Activated CD4-positive, alpha-beta T cell treated with anti-CD3 and anti-CD28 coated beads, Interleukin-2, amount 50 U/mL, for 4 hours (primary cell): ENCODE measurements at places on chromosomes 6 and 20.

GRCh38 chr6:166569206-166569605, 17.3 kb downstream of the RAMACL start:
- DNase-seq = no peak

- no peak for DNase-seq
Observed at GRCh38 chr6:89611666-89612065, 26.9 kb downstream of the LYRM2 start.

- DNase-seq = no peak
Observed at GRCh38 chr6:35192301-35192860, 21.4 kb upstream of the SCUBE3 start.

DNA sequence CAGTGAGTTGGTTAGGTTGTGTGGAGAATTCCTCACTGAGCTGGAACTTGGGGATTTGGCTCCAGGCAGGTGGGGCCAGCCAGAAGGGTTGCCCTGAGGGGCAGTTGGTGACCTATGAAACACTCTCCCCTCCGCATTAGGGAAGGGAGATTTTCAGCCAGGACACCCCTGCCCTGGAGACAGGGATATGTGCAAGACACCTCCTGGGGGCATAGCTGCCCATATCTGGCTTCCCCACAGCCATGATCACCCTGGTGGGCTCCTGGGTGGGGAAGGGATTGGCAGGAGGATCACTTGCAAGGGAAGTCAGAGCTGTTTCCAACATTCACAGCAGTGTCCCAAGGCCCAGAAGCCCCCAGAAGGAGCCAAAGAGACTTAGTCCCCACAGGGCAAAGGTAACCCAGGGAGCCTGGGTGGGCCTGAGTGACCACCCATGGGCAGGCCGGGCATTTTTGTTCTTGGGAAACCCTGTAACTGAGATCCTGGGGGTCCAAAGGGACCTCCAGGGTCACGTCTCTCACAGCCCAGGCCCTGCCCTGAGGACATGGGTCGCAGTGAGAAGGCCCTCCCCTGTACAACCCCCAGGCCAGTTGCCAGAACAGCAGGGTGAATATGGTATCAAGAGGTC, 145.8 kb downstream of the MRPL14 start:
- no peak for DNase-seq

- no peak for DNase-seq
Observed at GRCh38 chr6:134299236-134299635, 18.7 kb downstream of the SGK1 start.

GRCh38 chr6:156776470-156776839, 723 bp upstream of the ARID1B start:
- DNase-seq = no peak

DNA sequence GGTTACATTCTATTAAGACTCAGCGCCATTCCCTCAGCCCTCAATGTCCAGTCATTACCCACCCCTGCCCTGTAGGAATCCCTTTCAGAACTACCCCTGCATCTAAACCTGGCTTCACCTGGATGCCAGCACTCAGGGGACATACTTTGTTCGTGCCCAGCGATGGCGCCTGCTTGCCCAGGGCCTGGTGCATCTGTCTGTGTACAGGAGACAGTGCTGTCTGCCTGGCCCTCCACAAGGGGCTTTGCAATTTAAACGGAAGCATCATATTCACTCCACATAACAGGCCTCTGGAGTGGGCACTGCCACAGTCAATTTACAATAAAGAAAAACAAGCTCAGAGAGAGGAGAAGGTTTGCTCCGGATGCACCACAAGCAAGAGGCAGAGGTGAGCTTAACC, 4.6 kb downstream of the RSPO4 start:
- DNase-seq = no peak

- DNase-seq = no peak
Observed at GRCh38 chr6:83574783-83575182, 62.4 kb downstream of the PRSS35 start.

- no peak for DNase-seq
Observed at GRCh38 chr6:149969635-149970034, 5.9 kb downstream of the ULBP1 start.

GRCh38 chr6:90180526-90180925, 116.1 kb downstream of the BACH2 start:
- DNase-seq = no peak

- DNase-seq = no peak
Observed at GRCh38 chr20:21191839-21192238, 66.0 kb downstream of the KIZ start.

DNA sequence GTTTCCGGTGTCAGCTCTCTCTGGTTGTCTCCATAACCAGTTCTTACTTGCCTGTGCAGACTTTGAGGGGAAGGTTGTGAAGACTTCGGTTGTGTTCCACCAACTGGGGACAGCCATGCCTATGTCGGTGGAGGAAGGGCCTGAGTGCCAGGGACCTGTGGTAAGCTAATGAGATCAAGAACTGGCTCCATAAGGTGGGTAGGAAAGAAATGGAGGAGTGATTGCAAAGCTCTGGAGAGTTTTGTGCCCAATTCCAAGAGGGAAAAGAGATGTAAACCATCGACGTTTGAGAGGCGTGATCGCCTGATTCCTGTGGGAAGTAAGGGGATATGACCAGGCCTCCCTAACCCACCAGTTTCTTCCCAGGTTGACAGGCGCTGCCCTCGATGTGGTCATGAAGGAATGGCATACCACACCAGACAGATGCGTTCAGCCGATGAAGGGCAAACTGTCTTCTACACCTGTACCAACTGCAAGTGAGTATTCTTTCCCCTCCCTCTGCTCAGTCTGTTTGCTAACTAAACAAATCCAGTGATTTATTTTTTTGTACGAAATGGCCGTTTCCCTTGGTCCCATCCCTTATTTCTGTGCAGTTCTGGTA, 893 bp downstream of the POLR1H start:
- no peak for DNase-seq

- no peak for DNase-seq
Observed at GRCh38 chr6:9783567-9783966, 631.3 kb downstream of the TFAP2A start.

DNA sequence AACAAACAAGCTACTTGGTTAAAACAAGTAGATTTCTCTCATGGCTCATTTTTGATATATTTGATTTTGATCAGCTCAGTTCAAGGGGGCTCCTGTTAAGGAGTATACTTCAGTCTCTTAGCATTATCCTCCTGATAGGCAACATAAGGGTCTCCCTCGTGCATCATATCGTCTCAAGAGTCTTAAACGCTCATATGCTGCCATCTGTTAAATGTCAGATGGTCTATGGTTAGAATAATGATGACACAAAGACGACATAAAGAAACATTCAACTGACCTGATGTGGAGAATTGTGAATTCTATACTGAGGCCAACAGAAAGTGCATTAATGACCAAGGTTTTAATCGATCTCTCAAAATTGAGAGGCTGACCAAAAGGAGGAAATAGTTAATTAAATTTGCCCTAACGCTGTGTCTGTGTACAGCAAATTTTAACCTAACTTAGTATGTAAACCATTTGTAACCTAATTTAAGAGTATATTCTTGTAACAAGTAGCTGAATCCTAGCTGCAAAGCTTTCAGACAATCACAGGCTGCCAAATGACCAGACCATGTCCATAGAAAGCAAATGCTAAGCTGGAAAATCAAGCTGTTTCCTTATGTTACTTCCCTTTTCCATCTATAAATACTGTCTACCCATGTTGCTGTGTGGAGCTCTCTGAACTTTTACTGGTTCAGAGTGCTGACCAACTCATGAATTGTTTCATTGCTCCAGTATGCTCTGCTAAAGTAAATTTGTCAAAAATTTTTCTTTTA, 1688.5 kb downstream of the GRIK2 start:
- no peak for DNase-seq

DNA sequence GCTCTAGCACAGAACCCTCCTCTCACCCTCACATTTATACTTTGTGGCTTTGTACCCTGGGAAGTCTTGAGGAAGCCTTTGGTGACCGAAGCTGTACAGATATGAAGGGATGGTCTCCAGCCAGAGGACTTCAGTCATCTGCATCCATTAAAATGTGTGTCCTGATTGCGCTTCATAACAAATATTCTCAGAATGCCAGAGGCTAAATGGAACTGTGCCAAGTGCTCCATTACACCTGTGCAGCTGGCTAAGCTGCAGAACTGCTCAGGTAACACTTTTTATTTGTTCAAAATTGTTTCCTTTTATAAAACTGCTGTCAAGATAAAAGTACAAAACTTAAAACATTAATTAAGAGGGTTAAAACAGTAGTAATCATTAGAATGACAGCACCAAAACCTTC, 22.3 kb downstream of the TPBG start:
- DNase-seq = no peak
